Endodermal cell (in vitro differentiated cells): ENCODE measurements at places on chromosomes 16 and 17.

- peak; percentile 27 for DNase-seq
Observed at GRCh38 chr16:10297341-10298006, 88.4 kb upstream of the ATF7IP2 start.

DNA sequence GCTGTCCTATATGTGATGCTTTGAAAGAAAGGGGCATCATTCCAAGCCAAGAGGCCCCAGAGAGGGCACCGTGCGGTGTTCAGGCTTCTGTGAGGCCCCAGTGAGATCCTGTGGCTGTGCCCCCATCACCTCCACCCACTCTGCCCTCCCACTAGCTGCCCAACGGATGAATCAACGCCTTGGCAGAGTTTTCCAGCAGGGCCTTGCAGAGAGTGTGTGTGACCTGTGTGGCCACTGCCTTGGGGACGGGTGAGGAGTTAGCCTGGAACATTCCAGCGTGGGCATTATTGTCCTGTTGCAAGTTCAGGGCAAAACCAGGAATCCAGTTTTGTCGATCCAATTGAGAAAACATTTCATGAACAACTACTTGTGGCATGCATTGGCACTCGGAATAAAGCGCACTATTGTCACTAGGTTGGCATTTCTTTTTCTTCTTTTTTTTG, 53.7 kb downstream of the SF3B3 start:
- peak; percentile 61 for DNase-seq

DNA sequence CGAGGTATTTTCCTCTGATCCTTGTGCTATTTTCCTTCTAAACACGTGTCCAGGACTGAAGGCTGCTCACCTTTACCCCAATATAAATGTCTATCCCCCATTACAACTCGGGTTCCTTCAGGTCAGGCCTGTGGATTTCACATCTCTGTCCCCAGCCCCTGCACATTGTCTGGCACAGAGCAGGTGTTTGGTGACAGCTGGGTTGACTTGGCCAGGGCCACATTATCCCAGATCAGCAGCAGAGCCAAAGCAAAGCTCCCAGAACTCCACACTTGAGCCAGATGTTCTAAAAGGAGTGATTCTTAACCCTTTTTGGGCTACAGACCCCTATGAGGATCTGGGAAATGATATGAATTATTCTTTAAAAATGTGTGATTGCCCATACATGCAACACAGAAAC, 18.0 kb upstream of the SPATA32 start:
- DNase-seq: no peak

DNA sequence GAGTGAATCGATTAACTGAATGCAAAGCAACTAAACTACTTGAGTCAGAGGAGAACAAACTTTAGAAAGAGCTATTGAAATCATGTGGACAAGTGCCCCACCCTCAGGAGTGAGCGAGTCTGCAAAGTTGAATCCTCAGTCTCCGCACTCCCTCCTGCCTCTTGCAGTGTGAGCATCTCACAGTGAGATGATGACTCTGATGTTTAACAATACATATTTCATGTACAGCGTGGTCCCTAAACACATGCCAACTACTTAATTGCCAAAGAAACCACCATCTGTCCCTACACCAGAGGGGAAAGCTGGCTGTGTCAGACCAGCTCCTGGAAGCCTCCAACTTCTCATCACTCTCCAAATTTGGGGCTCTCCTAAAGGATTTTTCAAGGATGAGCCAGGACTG, 31.2 kb downstream of the PIMREG start:
- no peak for DNase-seq

DNA sequence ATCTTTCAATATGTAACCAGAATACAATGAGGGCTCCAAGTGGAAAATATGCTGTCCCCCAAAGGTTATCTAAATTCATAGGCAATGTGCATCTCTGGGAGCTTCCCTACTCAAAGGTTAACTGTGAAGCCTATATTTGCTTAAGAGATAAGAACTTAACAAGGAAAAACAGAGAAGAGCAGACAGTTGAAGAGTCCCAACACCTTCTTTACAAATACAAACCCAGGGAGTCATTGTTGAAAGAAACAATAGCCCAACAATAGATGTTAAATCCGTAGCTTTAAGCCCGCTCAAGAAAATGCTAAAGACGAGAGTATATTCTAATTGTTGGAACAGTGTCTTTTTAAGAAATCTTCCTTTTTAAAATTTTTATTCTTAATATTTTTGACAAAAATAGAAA, 87.8 kb downstream of the CDH8 start:
- no peak for DNase-seq

DNA sequence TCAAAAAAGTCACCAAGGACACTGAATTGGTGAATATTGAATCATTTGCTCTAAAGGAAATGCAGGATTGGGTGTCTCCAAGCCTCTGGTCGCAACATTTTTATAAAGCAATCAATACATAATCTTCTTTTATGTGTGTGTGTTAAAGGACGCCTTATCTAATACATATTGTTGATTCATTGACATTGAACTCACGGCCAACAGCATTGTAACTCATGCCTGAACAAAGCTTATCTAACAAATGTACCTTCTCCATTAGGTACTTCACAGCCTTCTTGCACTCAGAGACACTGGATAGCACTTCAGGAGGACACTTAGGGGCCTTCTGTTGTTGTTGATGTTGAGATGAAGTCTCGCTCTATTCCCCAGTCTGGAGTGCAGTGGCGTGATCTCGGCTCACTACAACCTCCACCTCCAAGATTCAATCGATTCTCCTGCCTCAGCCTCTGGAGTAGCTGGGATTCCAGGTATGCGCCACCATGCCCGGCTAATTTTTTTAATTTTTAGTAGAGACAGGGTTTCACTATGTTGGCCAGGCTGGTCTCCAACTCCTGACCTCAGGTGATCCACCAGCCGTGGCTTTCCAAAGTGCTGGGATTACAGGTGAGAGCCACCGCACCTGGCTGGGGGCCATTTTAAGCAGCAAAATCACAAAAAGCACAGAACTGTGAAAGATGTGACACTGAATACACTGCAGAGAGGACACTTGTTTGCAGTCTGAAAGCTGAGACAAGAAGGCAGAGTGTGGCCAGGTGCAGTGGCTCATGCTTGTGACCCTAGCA, 13.2 kb upstream of the PDXDC1 start:
- DNase-seq: peak; percentile 43

GRCh38 chr17:19867329-19868078, at the start of gene ULK2:
Gene ULK2, minus strand, starts transcription at chr17:19867936. Its CDS starts 519 bp downstream, at chr17:19867417.
- peak; percentile 92 for DNase-seq

DNA sequence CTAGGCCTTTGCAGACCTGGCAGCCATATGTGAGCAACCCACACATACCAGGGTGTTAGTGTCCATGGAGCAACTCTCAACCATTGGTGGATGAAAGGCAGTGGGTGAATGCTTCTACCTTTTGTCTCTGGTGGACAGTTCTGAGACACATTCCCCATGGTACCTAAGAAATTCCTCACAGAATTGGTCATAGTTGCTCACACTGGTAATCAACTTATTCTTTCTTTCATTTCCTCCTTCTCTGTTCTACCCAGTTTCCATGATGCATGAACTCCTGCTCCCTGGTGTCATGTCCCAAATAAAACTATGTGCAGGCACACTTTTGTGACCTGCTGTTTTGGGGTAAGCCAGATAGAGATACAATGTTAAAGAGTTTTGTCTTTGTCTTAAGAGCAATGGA, 33.2 kb upstream of the MPHOSPH6 start:
- DNase-seq: no peak

DNA sequence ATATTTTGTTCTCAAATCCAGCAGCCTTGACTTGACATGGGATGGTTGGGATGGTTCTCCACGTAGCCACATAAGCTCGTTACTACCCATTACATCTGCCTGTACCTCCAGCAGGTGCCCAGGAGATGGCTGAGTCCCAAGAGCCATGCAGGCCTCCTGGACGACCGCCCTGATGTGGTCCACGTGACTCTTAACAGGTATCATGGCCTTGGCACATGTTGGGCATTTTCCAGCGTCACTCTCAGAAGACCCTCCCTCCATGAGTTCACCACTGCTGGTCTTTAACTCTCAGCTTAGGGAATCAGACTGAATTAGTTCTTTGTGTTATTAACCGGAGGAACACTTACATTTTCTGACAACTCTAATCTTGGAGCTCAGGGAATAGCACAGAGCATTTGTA, 161.5 kb downstream of the CDH13 start:
- DNase-seq: no peak

- no peak for DNase-seq
Observed at GRCh38 chr17:50675190-50675589, 32.5 kb downstream of the ANKRD40 start.

DNA sequence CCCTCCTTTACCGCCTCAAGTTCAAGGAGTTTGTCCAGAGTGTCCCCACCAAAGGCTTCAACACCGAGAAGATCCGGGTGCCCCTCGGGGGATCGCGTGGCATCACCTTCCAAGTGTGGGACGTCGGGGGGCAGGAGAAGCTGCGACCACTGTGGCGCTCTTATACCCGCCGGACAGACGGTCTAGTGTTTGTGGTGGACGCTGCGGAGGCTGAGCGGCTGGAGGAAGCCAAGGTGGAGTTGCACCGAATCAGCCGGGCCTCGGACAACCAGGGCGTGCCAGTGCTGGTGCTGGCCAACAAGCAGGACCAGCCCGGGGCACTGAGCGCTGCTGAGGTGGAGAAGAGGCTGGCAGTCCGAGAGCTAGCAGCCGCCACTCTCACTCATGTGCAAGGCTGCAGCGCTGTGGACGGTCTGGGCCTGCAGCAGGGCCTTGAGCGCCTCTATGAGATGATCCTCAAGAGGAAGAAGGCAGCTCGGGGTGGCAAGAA, 1.1 kb downstream of the ARL4D start:
- DNase-seq: peak; percentile 55

DNA sequence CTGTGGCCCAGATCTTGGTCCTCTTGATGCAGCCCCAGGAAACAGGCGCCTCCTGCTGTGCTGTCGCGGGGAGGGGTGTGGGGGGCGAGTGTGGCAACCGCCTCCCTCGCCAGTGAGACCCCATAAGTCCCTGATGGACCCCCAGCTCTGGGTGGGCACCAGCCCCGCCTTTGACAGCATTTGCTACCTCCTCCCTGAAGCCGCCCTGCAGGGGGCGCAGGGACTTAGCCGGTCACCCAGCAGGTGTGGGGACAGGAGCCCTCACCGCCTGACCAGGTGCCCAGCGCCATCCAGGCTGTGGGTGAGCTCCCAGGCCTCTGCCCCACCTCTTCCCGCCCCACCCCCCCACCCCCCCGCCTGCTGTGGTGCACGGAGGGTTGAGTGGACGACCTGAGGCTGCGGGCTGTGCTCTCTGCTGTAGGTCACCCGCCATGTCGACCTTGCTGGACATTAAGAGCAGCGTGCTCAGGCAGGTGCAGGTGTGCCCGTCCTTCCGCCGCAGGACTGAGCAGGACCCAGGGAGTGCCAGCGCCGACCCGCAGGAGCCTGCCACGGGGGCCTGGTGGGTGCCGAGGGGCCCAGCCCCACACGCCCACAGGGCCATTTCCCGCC, 4.8 kb downstream of the BAIAP3 start:
- peak; percentile 81 for DNase-seq

DNA sequence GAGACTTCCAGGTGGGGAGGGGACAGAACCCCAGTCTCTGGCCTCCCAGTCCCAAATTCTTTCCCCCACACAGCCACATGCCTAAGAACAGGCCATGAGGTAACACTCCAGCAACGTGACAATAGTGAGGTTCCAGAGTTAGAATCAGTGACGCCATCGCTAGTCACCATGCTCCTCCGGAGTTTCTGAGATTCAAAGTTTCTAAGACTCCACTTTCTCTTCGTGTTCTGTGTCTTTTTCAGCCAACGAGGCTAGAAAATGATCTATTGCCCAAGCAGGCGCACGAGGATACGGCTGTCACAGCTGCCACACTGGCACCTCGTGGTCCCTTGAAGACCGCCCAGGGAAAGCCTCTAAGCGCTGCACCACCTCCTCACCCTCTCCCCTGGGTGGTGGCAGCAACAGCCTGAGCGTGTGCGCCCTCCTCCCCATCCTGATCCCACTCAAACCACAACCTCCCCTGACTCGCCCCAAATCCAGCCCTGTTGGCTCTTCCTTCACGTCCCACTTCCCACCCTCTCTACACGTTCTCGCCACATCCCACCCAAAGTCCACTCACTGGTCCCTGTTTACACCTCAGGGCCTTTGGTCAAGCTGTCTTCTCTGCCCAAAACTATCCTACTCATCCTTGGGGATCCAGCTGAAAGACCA, 1.0 kb downstream of the MCRIP1 start:
- DNase-seq: no peak

GRCh38 chr17:69478916-69479315, 64.4 kb downstream of the MAP2K6 start:
- peak; percentile 24 for DNase-seq

GRCh38 chr16:11784038-11784369, 13.1 kb downstream of the ZC3H7A start:
- no peak for DNase-seq

DNA sequence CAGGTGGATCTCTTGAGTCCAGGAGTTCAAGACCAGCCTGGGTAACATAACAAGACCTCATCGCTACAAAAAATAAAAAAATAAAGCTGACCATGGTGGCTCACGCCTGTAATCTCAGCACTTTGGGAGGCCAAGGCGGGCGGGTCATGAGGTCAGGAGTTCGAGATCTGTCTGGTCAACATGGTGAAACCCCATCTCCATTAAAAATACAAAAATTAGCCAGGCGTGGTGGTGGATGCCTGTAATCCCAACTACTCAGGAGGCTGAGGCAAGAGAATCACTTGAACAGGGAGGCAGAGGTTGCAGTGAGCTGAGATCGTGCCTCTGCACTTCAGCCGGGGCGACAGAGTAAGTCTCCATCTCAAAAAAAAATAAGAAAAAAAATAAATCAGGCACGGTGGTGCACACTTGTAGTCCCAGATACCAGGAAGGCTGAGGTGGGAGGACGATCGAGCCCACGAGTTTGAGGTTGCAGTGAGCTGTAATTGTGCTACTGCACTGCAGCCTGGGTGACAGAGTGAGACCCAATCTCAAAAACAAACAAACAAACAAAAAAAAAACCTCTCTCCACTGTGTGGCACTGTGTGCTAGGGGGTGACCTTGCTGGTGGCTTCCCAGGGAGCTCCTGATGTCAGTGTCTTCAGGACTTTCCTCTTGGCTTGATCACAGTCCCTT, 19.8 kb upstream of the MAPK3 start:
- peak; percentile 54 for DNase-seq

DNA sequence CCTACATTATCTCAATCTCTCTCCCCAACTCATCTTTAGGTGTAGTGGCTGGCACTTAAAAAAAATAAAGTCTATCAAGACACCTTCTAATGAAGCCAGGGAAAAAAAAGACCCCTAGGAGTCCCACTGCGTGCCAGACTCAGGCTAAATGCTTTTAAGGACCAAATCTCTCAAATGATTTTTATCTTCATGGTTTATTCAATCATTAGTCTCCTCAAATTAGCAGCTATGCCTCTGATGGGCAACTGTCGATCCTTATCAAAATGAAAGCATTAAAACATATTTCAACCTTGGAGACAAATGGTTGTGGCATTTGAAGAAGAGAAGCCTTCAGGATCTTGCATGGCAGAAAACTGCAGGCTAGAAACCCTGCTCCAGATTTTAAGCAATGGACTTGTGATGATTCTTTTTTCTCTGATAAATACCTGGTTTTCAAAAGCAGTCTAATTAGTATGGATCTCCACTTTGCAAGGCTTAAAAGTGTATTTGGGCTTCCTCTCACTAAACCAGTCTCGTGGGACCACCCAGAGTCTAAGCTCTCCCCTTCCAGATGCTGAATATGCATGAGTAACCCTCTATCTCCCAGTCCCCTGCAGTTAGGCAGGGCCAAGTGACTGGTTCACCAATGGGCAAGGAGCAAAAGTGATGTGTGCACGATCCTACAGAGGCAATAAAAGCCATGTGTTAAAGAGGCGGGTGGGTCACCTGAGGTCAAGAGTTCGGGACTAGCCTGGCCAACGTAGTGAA, 14.9 kb downstream of the ITPRIPL2 start:
- DNase-seq: no peak

GRCh38 chr17:81039854-81040758, 5.2 kb downstream of the BAIAP2 start:
- DNase-seq: no peak
